ENCODE measurements at places on chromosomes 4 and X.

DNA sequence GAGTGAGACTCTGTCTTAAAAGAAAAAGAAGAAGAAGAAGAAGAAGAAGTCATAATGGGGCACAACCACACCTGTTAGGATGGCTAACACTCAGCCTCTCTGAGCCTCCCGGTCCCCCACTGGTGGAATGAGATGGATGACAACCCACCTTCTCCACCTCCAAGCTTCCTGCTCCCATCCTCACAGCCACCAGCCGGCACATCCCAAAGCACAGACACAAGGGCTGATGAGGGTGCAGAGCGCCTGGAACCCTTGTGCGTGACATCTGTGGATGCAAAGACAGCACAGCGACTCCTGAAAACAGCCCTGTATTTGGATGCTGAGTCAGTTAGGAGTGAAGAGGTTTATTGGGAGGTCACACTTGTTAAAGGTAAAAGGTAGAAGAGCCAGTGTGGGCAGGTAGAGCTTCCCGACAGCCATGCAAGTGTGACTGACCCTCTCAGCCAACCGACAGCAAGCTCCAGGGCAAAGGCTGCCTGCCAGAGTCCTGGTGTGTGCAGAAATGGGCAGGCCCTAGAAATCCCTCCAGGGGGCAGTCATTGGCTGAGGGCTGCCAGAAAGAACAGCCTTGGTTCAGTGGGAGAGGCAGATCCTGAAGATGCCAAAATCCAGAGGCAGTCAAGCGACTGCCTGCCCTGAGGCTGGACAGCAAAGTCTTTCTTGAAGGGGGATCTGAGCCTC, 26.6 kb upstream of the MAN2B2 start:
- peak; percentile 26 for DNase-seq

GRCh38 chr4:189046642-189047041, 894.0 kb upstream of the FRG1 start:
- no peak for DNase-seq

DNA sequence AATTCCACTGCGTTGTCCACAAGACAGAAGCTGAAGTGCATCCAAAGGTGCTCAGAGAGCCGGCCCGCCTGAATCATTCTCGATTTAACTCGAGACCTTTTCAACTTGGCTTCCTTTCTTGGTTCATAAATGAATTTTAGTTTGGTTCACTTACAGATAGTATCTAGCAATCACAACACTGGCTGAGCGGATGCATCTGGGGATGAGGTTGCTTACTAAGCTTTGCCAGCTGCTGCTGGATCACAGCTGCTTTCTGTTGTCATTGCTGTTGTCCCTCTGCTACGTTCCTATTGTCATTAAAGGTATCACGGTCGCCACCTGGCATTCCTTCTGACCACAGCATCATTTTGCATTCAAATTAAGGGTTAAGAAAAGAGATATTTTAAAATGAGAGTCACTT, 115.5 kb downstream of the NFKB1 start:
- DNase-seq, result no peak

DNA sequence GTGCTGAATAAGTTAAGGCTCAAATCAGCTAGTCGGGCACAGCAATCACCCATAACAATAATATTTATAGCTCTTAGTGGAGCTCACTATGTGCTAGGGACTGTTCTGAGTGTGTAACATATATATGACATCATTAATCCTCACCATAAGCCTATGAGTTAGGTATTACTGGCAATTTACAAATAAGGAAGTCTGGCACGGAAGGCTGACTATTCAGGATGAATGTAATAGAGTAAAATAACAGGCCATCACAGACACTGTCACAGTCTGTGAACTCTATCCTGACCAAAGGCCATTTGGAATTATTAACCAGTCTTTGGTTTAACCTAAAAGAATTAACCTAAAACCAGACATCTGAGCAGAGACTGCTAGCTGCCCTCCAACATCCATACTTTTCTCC, 119.3 kb downstream of the C4orf51 start:
- DNase-seq, result peak; percentile 63

DNA sequence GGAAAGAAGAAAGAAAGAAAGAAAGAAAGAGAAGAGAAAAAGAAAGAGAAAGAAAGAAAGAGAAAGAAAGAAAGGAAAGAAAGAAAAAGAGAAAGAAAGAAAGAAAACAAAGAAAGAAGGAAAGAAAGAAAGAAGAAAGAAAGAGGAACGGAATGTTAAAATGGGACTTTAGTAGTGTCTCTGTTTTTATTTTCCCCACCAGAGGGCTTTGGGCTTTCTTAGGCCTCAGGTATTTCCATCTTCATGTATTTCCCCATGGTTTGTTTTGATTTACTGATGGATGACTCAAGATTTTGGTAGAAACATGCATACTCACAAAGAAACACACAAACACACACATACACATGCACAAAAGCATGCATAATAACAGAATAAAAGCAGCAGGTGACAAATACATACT, 181.2 kb downstream of the AFF2 start:
- DNase-seq, result no peak

DNA sequence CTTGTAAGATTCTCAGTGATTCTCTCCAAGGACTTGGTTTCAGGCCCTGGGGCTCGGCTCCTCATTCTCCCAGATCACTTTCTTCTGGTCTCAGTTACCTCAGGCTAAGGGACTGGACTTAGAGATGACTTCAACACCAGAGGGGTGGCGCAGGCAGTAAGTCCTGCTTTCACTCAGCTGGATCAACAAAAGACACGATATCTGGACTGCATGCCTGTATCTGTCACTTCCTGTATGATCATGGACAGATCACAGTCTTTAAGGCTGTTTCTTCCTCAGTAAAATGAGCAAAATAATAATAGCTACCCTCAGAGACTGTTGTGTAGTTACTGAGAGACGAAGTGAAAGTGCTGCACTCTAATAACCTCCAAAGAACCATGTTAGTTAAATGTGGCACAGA, 19.5 kb upstream of the CXCR3 start:
- no peak for DNase-seq

GRCh38 chr4:147772459-147772969, 40.6 kb downstream of the ARHGAP10 start:
- no peak for DNase-seq

DNA sequence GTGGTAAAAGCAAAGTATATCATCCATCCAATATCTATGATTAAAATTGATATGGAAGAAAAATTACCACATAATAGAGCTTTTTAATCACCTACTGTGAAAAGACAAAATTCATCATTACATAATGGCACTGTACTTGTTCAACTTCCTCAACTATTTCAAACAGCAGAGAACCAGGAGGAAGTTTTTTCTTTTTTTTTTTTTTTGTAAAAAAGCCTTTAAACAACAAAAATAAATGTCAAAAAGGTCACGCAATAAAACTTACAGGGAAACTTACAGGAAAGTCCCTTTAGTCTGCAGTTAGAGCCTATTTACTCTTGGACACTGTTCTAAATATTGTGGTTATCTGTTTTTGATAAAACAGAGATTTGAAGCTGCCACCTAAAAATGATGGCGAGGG, 4.8 kb downstream of the PDGFC start:
- peak; percentile 39 for DNase-seq

DNA sequence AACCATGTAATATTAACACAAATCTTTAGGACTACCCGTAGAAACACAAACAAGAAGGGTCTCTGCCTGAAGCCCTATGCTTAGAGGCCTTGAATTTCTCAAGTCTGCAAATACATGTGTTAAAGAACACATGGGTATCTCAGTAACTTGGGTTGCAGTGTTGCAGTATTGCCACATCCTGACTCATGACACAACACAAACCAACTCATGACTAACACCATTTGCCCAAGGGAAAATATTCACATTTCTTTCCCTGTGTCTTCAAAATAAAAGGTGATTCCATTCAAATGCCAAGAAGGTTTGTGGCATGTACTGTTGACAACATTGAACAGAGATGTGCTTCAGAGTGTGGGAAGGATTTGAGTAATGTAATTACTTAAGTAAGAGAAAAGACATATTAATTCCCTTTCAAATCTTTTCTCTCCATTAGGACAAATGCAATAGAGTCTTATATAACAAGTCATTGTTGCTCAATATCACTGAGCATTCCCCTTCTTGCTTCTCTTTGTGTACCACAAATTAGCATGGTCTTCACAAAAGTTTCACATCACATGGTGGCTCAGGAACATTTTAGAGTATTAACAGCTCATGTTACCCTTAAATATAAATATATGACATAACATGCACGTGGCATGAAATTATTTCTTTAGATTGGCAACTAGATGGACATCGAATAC, 487.1 kb downstream of the STPG2 start:
- DNase-seq, result no peak

DNA sequence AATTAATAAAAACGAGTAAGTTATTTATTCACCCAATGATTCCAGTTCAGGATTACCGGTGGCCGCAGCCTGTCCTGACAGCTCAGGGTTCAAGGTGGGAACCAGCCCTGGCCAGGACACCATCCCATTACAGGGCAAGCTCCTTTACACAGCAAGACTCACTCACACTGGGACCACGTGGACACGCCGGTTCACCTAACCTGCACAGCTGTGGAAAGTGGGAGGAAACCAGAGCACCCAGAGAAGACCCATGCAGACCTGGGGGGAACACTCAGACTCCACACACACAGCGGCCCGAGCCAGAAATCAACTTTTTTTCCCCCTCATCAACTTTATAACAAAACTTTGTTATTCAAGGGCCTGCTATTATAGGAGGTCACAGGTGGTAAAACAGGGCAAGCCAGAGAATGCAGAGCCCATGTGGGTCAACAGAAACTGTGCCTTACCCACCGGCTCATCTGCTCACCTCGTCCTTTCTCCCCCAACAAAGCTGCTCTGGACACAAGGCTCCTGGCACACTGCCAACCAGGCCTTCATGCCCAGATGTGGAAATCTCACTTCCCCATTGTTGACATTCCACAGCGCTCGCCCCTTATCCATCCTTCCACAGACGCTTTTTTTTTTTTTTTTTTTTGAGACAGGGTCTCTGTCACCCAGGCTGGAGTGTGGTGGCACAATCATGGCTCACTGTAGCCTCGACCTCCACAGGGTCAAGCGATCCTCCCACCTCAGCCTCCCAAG, 8.0 kb upstream of the ODAPH start:
- peak; percentile 62 for DNase-seq

DNA sequence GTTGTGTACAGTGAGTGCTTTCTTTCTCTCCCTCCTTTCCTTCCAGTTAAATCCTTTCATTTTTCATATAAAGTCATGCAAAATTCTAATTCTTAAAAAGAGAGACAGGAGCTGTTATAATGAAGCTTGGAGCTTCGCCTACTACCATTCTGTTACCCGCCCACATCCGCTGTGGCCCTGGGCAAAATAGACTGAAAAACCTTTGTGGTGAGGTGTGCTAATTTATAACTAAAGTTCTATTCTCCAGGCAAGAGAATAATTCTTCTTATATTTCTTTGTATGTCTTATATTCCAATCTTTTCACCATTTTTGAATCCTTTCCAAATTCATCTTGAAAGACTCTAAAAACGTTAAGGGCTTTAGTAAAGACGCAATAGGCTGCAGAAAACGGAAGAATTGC, 7.0 kb downstream of the QRFPR start:
- DNase-seq, result no peak

DNA sequence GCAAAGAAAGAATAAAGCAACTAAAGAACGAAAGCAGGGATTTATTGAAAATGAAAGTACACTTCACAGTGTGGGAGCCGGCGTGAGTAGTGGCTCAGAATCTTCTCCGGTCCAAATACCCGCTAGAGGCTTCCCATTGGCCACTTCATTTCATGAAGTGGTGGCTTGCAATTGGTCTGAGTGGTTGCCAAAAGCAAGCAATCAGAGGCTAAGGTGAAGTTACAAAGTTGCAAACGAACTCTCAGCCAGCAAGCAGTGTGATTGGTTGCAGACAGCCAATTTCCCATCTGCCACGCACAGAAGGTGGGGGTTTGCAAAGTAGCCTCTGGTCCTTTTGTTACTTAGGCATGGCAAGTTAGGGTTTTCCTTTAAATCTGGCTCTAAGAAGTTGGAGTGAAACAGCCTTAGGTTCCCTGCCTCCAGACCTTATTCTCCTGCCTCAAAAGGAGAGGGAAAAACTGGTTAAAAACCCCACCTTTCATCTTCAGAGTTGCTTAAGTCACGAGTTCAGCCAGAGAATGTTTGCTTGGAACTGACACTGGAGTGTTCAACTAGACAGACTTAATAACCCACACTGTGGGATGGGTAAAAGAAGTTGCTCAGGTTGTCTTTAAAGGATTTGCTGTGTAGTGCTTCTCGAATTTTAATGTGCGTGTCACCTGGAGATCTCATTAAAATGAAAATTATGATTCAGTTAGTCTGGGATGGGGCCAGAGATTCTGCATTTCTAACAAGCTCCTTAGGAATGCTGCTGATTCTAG, 6.9 kb upstream of the CLOCK start:
- DNase-seq, result no peak

DNA sequence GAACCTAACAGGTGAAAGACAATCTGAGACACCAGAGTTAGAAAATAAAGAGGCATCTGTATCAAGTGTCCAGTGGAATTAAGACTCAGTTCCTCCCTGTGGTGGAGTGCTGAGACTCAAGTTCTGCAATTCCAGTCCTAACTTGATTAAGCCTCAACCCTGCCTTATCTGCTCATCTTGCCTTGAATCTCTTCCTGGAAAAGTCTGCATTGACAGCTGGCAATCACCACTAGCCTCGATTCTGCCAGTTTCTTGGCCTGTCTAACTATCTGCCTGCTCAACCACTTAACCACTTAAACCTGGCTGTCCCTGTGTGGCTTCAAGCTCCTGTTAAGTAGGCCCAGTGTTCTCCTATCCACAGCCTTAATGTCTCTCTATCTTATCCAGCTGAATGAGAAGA, 22.4 kb upstream of the NEIL3 start:
- DNase-seq, result no peak

DNA sequence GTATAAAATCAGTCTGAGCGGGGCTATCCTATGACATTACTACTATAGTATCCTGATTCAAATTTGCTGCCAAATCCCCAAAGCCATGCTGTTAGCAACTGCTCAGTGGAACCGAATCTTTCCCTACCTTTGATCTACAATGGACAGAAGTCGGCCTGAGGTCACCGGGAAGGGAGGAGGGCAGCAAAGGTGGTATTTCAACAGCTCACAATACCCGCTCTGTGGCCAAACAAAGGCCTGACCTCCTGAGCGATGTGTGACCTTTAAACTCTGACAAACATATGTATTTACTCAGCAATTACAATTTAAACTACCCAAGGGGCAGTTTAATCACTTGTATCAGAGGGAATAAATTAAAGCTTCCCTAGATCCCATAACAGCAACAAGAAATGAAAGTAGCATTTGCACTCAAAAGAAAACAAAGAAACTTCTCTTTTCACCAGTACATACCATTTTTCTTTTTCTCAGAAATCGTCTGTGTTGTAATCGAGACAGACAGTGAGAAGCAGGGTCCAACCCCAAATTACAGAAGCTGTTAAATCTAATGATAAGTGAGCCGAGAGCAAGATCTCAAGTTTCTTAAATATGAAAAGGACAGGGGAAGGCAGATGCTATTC, 11.6 kb upstream of the TMEM128 start:
- no peak for DNase-seq

- peak; percentile 29 for DNase-seq
Observed at GRCh38 chrX:46572340-46572936, 1.1 kb upstream of the CHST7 start.

GRCh38 chr4:137694138-137694537, 161.8 kb upstream of the PCDH18 start:
- DNase-seq, result no peak

DNA sequence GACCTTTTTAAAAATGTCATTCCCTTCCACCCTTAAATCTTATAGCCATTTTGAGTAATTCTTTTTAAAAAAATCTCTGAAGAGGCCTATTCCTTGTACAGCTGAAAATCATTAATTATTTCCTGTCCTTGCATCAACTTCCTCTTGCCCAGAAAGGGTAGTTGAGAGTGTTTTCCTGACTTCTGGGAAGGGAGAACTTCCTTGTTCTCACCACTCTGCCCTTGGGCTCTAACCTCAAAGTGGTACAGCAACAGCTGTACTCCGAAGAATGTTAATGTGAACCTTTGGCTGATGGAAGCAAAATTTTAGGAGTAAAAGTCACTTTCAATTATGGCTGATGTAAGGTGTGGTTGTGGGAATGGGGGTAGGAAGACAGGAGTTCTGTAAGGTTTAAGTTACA, 15.1 kb upstream of the FABP2 start:
- peak; percentile 43 for DNase-seq

All from suppressor macrophage treated with lipopolysaccharide for 1 hour (primary cell).